Activated CD4-positive, alpha-beta T cell treated with anti-CD3 and anti-CD28 coated beads, Interleukin-2, amount 10 ng/mL, durations not matched to agents 24 days and 14 days (primary cell): ENCODE measurements at places on chromosomes 3 and 15. TPM values are rescaled to one million over a fixed set of nuclear protein-coding genes. Genes with fewer than 3 reads are reported as not detected.

DNA sequence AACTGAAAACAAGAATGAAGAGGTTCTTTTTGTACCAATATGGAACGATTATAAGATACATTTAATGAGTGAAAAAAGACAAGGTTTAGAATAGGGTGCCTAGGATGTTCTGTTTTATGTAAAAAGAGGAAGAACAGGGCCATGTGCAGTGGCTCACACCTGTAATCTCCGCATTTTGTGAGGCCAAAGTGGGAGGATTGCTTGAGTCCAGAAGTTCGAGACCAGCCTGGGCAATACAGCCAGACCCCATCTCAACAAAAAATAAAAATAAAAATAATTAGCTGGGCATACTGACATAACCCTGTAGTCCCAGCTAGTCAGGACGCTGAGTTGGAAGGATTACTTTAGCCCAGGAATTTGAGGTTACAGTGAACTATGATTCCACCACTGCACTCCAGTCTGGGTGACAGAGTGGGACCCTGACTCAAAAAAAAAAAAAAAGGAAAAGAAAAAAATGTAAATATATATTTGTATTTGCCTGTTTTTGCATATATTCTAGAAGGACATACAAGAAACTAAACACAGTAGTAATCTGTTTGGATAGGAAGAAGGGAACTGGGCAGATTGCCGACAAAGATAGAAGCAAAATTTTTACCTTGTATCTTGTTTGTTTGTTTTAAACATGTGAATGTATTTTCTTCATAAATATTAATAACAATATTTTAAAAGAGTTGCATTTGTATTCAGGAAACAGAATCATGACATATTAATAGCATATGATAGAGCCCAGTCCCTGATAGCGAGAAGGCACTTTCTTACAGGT, 174.3 kb downstream of the SOX2 start:
- DNase-seq: no peak

Gene ANKUB1
- total RNA-seq: not detected in 2 replicates

DNA sequence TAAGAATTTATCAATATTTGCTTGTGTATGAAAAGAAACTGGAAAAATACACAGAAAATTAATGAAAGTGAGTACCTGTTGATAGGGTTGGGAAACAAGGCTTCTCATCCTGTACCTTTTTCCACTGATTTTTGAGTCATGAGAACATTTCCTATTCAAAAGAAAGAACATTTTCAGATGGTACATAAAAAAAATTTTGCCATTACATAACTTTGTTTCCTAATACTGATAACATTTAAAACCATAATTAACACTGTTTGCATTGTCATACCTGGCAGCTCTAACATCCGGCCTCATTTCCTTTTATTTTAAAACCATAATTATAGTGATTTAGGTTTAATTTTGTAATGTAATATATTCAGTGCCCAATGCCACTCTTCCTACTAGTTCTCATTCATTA, 11.7 kb downstream of the NKTR start:
- DNase-seq: no peak

DNA sequence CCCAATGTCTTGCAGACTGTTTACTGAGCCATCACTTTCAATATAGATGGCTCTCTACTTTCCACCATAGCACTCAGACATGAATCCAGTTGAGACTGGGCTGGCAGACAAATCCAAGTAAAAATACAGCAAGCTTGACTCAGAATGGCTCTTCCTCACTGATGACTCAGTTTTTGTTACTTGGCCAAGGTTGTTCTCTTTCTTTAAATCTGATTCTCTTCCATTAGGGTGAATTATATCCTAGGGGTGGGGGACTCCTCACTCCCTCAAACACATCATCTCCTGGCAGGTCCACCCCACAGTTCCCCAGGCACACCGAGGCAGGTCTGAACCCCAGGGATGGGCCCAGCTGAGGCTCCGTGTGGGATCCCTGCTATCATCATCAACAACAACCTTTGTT, 157.9 kb downstream of the MEX3B start:
- DNase-seq: no peak

- peak; percentile 69 for DNase-seq
These were observed 596.7 kb downstream of the FGF12 start for GRCh38 chr3:192130534-192131132.

DNA sequence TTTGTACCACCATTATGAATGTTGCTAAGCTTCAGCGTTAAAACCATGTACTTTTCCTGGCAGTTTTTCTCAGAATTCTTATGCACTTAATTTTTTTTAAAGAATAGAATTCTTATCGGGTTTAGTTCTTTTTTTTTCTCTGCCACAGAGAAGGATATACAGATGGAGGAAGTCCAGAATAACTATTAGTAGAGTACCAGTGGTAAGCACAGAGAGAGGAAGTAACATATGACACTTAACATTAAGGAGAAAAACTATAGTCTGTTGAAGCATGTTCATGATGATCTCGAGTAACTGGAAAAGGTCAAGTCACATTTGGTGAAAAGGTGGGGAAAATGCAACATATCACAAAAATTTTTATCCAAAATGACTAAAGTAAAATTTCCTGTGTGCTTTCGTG, 68.9 kb downstream of the RNF13 start:
- DNase-seq: no peak

Gene KBTBD8
- total RNA-seq: 16.8 and 17.0 TPM in 2 replicates

Gene PTPRG
- 4.2 and 4.6 TPM in 2 replicates for total RNA-seq

Gene GOLGA8N
- 4.1 and 4.5 TPM in 2 replicates for total RNA-seq

GRCh38 chr3:184337399-184337714, at the start of gene FAM131A:
Gene FAM131A, plus strand, starts transcription at chr3:184337600. Its CDS starts 31 bp downstream, at chr3:184337631.
- DNase-seq: no peak

Gene SEMA6D
- total RNA-seq: not detected in 2 replicates

DNA sequence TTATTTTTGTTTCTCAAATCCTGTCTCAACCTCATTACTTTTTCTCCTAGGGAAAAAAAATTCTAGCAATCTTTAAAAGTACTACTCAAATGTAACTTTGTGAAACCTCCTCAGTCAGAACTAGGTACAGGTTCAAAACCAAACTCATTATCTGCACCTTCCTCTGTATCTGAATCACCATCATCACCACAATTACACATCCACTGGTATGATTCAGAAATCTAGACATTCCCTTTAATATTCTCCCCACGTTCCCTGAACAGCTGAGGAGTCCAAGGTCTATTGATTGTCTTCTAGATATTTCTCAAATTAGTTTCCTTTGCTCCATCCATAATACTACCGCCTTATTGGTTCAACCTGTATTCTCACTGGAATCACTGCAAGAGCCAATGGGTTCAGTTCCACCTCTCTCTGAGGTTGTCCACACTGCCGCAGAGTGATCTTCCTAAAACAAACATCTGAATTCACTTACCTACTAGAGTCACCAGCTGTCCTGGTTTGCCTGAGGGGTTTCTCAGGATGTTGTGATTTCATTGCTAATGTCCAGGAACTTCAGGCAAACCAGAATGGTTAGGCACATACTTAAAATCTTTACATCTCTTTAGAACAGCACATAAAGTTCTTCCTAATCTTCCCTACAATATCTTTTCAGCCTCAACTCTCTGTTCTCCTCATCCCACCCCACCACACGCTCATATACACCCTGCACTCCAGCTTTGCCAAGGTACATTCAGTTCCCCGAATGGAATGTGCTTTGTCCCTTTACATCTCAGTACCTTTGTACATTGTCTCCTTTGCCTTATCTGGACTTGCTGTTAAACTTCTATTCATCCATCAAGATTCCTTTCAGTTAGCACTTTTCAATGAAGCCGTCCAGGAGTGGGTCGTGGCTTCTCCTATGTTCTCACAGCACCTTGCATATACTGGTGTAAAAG, 24.2 kb downstream of the ATP13A4 start:
- no peak for DNase-seq

- no peak for DNase-seq
These were observed 231.4 kb upstream of the UMPS start for GRCh38 chr3:124498891-124499290.

- peak; percentile 92 for DNase-seq
These were observed 68.9 kb downstream of the SMAD3 start for GRCh38 chr15:67134067-67134838.

Gene PRR20G
- total RNA-seq: not detected in 2 replicates

- DNase-seq: peak; percentile 84
These were observed 47.3 kb downstream of the EIF3J start for GRCh38 chr15:44584162-44584749.

Gene AMT
- 2.6 and 3.7 TPM in 2 replicates for total RNA-seq

- no peak for DNase-seq
These were observed 16.8 kb downstream of the BMF start for GRCh38 chr15:40091861-40092255.

GRCh38 chr15:76333720-76334437, 2.7 kb upstream of the ISL2 start:
- DNase-seq: no peak

DNA sequence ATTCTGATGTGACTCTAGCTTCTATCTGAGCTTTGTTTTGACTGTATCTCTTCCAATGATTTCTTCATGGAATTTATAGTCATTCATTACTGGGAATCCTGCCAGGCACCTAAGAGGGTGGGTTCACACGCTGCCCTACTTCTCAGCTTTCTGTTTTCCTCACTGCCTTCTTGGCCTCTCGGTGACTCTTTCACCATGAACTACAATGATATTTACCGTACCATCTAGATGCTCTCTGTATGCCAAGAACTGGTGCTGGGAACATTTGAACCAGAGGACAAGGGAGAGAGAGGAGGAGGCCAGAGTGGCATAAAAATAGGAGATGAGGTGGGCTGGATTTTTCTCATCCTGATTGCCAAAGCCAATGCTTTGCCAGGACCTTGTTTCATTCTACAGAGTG, 280.0 kb upstream of the P2RY1 start:
- DNase-seq: no peak

Gene ARL6
- 6.1 and 6.3 TPM in 2 replicates for total RNA-seq

GRCh38 chr3:189276444-189277219, 104.9 kb downstream of the TPRG1 start:
- DNase-seq: no peak

- no peak for DNase-seq
These were observed 254.9 kb downstream of the TLE3 start for GRCh38 chr15:69842851-69843250.

Gene PAQR5
- total RNA-seq: not detected in 2 replicates

DNA sequence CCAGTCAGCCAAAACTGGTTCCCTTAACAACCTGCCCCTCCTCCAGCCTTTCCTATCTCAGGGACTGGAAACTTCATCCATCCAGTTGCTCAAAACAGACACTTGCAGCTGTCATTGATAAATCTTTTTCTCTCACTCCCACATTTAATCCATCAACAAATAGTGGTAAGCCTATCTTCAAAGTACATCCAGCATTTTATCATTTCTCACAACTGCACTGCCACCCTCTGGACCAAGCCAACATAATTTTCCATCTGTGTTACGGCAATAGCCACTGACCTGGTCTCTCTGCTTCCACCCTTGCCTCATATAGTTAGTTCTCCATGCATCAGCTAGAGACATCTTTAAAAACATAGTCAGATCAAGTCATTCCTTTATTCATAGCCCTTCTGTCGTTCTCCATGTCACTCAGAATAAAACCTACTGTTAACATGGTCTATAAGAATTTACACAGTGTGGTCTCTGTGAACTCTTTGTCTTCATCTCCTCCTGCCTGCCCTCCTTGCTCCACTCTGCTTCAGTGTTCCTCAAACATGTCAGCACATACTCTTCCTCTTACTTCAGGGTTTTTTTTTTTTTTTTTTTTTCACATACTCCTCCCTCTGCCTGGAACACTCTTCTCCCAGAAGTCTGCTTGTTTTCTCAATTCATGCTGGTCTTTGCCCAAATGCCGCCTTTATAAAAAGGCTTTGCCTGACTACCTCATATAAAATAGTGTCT, 102.5 kb upstream of the COL6A5 start:
- DNase-seq: no peak

GRCh38 chr3:86982883-86983282, 8.1 kb downstream of the VGLL3 start:
- DNase-seq: no peak

Gene TUSC7
- not detected in 2 replicates for total RNA-seq
